ENCODE measurements at places on chromosomes 6 and 20.

DNA sequence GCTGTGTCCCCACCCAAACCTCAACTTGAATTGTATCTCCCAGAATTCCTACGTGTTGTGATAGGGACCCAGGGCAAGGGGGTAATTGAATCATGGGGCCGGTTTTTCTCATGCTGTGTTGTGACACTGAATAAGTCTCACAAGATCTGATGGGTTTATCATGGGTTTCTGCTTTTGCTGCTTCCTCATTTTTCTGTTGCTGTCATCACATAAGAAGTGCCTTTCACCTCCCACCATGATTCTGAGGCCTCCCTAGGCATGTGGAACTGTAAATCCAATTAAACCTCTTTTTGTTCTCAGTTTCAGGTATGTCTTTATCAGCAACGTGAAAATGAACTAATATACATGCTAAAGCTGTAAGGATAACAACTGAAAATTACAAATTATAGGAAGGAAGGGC is 88.3 kb downstream of the CDYL start:
- no peak for DNase-seq

DNA sequence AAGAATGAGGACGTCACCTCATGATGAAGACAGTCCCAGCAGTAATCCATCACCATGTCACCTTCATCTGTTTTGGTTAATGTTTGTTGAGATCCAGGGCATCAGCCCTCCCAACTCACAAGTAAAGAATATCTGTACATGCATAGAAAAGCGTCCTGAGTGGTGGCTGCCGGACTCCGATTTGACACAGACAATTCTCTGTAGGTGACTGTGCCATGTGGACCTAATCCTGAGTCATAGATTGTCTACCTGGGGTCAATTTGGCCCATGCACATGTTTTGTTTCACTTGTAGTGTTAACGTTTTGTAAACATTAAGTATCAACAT is 168.4 kb upstream of the UST start:
- DNase-seq: no peak

- peak; percentile 67 for DNase-seq
Measured at GRCh38 chr6:135002229-135002844, 52.3 kb downstream of the HBS1L start.

GRCh38 chr6:157625764-157626163 is 197.3 kb upstream of the SNX9 start:
- no peak for DNase-seq

DNA sequence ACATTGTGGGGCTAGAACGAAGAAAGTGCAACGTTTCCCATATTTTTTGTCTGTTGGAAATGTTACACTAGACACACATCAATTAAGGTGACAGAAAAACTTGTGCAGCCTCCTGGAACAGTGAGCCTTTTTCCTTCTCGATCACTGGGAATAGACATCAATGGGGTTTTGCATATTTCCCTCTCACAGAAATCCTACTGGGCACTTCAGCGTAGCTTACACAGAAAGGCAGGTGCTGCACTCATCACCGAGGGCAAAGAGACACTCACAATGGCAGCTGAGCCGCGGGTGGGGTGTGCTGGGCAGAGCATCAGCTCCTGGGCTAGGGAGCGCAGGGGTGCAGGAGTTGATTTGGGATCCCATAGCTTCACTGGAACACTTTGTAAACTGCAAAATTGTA is 64.5 kb downstream of the THBS2 start:
- DNase-seq: no peak

DNA sequence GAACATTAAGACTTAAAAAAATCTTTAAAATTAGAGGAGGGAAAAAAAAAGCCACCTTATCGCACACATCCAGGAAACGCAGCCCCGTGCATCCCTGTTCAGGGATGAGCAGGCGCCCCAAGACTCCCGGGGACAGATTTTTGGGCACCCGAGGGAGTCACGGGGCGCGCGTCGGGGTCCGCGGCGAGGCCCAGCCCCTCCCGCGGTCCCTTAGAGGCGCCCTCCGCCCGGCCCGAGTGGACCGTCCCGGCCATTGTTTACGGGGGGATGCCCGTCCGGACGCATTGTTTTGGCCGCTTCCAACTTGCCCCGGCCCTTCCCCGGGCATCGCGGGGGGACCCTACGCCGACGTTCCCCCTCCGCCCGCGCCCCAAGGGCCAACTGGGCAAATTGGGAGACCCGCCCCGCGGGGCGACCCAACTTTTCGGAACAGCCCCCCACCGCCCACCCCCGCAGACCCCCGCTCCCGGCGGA is 610 bp downstream of the ZNF217 start:
- peak; percentile 62 for DNase-seq

- no peak for DNase-seq
Measured at GRCh38 chr6:167426651-167427050, 101.8 kb downstream of the TTLL2 start.

DNA sequence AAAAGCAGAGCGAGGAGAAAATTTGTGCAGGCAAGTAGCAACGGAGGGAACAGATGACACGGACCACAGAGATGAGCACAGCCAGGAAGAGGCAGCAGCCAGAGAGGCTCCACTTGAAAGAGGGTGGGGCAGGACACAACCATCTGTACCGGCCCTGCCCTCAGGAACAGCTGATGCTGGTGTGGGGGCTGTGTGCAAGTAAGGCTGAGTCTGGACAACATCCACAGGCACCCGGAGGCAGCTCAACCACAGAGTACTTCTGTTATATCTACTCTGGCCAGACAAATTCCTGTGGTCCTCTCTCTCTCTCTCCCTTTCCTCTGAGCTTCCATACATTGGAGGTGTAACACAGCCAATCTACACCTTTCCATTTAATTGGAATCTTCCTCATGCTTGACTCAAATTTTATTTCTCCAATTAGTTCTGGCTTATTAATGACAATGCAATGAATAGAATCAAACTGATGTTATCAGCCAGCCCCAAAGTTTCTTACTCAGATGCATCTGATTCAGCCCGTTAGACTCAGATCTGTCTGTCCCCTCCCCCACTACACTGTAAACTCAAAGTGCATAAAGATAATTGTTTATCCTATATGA is 24.9 kb downstream of the KIF13A start:
- DNase-seq: peak; percentile 89

DNA sequence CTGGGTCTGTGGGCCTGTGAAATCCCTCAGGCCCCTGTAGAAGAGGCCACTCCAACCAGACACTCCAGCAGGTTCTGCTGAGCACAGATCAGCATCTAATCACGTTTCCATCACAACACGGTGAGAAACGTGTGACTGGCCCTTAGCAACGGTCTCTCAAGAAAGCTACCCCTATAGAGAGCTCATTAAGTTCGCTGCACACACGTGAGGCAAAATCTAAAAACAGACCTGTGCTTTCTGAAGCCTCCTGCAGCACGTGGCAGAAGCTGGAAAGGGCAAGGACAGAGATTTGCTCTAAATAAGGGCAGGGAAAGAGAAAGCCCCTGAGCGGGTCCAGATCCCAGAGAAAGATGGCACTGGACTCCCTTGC is 56.5 kb downstream of the GPR6 start:
- DNase-seq: no peak

GRCh38 chr6:45174045-45174444 is 154.1 kb upstream of the RUNX2 start:
- DNase-seq: no peak

DNA sequence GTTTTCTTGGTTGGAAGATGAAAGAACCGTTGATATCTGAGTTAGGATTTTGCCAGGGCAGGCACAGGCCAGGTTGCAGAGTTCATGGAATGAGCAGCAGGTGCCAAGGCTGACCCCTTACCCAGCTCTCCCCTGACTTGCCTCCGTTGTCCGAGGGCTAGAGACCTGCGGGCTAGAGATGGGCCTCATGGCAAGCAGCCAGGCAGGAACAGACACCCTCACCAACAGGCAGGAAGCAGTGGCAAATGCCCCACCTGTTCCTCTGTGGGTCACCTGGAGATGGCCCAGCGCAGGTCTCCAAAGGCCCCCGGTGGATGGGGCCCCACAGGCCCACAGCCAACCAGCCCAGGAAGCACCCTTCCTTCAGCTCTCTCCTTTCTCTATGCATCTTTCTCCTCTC is 186.7 kb upstream of the PMEPA1 start:
- no peak for DNase-seq

GRCh38 chr6:53483423-53484353 is 61.2 kb downstream of the GCLC start:
- no peak for DNase-seq

DNA sequence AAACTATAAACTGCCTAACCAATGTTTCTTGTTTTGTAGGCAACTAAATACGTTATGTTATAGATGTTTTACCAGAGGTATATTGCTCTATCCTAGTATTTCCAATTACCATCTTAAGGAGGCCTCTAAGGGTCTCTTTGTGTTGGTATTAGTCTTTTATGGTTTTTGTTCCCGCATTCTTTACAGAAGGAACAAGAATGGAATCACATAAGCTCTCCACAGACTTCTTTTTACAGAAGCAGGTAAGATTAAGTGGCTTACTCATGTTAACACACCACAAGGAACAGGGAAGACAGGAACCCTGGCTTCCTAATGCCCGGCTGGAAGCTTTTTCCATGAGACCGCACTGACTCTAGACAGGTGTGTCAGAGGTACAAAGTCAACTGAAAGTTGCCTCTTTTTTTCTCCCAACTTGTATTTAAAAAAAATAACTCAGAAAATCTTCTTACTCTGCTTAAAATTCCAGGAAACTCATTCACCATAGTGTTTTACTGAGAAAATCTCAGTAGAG is 55.1 kb downstream of the FKBP5 start:
- no peak for DNase-seq

DNA sequence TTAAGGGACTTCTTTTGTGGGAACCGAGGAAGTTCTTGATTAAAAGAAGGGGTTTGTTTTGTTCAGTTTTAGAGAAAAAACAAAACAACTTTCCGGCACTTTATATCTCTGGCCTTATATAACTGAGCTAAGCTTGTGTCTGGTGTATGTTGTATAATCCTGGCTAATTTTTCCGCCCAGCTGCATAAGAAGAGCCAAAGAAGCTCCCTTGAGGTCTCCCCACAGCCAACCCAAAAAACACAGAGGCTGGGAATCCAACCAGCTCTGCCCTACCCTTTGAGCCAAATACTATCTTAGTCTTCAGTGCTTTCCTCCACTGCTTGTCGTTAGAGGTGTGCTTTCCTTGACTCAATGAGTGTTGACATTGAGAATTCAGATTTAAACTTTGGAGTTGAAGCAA is 45.5 kb upstream of the RNF146 start:
- DNase-seq: no peak
